ENCODE measurements at places on chromosomes 2 and 18.

- DNase-seq = no peak
These were observed 132.3 kb upstream of the PGAP1 start for GRCh38 chr2:197058777-197059300.

DNA sequence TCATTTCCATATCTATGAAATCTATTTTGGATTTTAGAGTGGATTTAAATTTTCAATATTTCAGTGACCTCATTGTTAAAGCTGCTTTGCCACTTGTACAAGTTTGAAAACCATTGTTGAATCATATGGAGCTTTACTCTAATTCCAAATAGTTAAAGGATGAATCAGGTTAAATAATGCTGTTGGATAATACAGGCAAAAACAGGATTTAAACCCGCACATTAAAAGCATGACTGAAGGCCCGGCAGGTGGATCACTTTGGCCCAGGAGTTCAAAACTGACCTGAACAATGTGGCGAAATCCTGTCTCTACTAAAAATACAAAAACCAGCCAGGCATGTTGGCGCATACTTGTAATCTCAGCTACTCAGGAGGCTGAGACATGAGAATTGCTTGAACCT is 68.3 kb downstream of the RIF1 start:
- DNase-seq = no peak

DNA sequence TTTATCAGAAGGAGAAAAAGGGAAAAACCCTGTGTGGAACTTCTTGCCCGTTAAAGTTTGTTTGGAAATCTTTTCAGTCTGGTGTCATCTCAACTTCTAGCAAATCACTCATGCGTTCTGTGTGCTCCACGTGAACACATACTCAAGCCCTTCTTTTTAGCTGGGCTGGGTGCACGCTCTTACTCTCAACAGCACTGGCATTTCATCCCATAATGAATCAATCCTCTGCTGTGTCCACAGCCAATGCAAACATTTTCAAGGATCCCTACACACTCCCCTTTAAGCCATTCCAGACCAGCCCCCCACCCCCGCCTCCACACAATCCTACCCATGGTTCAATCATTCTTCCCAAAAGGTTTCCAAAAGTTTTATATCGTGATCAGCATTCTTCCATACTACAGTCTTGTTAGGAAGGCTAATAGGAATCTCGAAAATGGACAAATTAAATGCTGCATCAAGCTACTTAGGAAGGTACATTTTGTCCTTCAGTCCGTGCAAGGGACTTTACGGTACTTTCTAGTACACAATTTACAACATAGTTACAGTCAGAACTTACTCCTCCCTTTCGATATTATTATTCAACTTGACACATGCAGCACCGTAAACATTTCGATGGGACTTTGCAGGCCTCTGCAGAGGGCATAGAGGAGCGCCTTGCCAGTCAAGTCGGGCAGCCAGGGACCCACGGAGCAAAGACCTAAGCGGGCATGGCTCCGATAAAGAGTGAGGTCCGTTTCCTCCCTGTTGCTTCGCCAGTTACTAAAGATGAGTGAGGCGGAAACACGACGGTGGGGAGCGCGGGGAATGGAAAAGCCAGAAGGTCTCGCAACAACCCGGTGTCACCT is 1.4 kb downstream of the PTGR3 start:
- no peak for DNase-seq

DNA sequence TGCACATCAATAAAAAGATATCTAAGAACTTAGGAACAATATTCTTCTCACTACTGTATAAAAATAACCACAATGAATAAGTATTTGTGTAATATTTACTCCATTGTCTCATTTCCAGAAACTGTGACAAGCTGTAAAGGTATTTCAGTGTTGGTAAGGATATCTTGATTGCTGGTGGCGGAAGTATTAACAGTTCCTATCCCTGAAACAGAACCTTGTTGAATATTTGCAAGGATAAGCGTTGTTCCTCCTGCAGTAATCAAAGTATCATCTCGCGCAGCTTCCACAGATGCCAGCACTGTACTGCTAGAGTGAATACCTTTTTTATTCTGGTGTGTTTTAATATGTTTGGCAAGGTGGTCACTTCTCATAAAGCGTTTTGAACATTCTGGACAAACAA is 55.3 kb downstream of the SP3 start:
- DNase-seq = no peak

GRCh38 chr2:80887841-80888378 is 583.4 kb upstream of the LRRTM1 start:
- no peak for DNase-seq

- no peak for DNase-seq
These were observed 27.2 kb downstream of the TANC1 start for GRCh38 chr2:158995677-158996049.

DNA sequence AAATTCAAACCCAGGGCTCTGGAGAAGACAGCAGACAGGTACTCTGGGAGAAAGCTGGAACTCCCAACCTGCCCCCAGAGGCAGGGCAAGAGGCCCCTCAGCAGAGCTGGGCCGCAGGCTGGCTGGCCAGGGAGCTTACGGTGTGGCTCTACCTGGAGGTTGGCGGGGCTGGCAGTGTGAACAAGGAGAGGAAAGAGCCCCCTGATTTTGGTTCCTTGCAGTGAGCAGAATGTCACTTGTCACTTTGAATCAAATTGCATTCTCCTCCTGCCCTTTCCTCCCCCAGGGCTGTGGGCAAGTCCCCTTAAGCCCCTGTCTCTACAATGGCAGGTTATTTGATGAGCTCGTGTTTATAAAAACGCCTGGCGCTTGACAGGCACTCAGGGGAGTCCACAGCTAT is 32.6 kb downstream of the MYO7B start:
- DNase-seq = no peak

DNA sequence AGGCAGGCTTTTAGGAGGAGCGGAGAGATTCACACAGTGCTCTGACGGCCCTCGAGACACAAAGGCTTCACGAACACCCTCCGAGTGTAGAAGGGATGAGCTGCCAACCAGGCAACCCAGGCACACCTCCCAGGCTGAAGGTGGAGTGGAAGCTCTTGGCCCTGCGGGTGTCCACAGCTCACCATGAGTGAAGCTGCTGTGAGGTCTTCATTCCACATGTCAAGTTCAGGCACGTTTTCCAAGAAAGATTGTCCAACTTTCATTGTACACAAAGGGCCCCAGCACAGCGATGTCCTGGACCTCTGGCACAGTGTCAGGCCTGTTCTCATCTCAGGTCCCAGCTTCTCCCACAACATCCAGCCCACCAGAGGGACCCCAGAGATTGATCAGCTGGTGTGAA is 13.4 kb downstream of the PARD6G start:
- peak; percentile 4 for DNase-seq

GRCh38 chr2:186559848-186560247 is 30.0 kb upstream of the ITGAV start:
- no peak for DNase-seq

DNA sequence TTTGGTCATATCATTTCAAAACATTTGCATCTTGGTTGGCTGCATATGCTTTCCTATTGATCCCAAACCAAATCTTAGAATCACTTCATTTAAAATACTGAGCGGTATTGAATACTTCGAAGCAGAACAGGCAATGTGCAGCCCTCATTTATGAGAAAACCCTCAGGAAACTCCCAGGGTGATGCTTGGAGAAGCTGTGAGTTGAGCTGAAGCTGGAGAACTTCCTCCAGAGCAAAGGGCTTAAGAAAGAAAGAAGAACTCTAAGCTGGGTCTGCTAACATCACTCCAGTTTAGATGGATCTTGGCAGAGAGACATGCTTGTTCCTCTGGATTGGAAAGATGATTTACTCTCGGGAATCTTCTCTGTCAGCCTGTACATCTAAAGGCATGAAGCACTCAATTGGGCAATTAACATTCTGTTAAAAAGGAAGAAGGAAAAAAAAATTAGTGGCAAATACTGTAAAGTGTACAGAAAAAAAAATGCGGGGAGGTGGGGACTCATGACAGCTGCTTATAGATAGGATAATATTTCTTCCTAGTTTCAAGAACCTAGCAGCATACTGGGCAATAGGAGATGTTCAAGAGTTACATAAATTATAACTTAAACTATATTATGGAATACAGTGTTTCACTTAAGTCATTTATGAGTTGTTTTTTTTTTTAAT is 49.5 kb downstream of the ATIC start:
- DNase-seq = no peak

DNA sequence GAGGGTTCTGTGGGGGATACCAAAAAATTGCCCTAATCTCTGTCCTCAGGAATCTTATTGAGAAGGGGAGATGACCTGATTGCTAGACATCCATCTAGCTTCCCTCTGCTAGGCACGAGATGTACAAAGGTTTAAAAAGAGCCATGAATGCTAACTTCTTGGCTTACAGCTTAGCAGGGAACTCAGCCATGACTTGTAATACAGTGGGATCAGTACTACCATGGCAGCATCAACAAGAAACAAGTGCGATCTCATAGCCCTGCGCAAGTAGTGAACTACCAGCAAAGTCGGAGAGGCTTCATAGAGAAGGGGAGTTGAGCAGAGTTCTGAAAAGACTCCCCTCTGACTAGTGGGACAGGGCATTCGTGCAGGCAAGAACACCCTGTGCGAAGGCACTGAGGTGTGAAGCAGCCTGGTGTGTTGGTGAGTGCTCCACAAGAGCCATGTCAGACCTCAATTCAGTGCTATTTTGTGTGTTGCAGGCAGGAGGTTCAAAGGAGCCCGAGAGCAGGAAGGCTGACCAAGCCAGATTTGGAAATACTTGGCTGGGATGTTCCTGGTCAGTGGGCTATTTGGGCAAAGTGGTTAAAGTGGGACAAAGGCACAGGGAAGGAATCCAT is 130.0 kb downstream of the FMNL2 start:
- no peak for DNase-seq

DNA sequence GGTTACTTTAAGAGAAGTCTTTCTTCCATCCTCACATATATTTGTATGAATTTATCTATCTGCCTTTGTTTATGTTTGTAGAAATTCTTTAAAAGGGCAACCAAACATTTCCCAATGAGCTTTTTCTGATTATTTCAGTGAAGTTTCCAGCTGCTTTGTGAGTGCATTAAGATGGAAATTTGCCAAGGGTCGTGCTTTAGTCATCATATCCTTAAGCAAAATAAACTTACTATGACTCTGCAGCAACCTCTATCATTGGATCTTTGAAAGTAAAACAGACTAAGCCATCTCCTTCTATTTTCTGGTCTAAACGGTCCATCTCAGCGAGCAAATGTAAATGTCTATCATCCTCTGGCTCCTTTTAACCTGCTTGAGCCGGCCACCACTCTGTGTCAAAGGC is 489.3 kb downstream of the SOX11 start:
- no peak for DNase-seq

- no peak for DNase-seq
These were observed 188.4 kb downstream of the CCDC85A start for GRCh38 chr2:56372071-56372656.

DNA sequence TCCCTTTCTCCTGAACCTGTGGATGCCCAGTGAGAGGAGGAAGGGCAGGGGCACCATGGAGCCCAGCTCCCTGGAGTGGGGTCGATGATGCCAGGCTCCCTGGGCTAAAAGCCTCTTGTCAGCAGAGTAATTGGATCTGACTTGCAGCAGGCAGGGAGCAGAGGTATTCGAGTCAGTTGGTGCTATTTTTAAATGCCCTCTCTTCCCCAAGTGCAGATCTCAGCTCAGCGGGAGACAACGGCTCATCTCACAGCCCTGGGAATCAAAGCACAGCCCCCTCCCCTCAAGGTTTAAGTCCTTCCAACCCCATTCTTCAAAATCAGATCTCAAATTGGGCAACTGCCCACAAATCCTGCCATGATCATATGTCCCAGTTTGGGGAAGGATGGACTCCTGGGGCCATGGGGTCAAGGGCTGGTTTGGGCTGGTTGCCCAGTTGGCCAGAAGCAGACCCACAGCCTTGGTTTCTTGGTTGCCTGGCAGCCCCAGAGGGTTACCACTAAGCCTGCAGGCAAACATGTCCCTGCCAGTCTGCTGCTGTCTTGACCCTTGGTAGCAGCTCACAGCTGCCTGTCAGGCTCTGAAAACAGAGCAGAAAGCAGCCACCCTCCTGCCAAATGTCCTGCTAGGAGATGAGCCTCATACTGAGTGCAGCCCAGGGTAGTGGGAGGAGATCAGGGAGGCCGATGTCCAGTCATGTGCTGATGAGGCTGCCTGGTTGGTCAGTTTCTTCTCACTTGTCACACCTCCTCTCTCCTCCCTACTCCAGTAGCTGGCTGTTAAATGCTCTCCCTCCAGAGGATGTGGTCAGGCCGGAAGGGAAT is 244.9 kb downstream of the LOXHD1 start:
- DNase-seq = no peak

DNA sequence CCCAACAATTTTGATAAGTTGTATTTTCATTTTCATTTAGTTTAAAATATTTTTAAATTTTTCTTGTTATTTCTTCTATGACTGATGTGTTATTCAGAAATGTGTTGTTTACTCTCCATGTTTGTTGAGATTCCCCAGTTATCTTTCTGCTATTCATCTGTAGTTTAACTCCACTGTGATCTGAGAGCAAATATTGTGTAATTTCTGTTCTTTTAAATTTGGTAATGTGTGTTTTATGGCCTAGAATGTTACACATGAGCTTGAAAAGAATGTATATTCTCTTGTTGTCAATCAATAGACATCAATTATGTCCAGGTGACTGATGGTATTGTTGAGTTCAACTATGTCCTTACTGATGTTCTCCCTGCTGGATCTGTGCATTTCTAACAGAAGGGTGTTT is 188.2 kb downstream of the CYP26B1 start:
- no peak for DNase-seq

- DNase-seq = no peak
These were observed 124.5 kb upstream of the CDC42EP3 start for GRCh38 chr2:37795938-37796337.

- DNase-seq = no peak
These were observed 1002.8 kb upstream of the NRXN1 start for GRCh38 chr2:52034706-52035105.

GRCh38 chr2:70241340-70241739 is 7.1 kb downstream of the TIA1 start:
- DNase-seq = no peak

GRCh38 chr2:109473616-109474318 is 140.0 kb downstream of the SEPTIN10 start:
- no peak for DNase-seq

DNA sequence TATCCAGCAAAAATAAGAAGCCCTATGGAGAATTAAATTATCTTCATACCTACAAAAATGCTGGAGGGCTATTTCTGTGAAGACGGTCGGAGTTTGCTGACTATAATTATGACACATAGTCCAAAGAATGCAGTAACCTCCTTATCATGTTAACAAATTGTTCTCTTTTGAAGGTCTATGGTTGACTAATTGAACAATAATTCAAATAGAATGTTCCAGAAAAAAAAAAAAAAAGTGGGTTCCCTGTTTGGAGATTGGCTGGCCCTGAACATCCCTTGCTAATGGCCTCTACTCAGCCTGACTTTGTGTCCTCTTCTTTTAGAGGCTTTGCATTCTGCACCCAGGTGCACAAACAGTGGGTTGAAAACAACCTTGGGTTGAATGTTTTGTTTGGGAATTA is 82.8 kb upstream of the CCBE1 start:
- no peak for DNase-seq

DNA sequence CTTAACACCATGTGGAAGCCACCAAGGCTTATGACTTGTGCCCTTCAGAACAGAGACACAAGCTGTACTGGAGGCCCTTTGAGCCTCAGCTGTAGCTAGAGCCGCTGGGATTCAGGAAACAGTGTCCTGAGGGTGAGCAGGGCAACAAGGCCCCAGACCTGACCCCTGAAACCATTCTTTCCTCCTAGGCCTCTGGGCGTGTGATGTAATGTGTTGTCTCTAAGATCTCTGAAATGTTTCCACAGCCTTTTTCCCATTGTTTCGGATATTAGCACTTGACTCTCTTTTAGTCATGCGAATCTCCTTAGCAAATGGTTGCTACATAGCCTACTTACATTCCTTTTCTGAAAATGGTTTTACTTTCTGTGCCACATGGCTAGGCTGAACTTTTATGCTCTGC is 114.9 kb downstream of the CD8B2 start:
- no peak for DNase-seq

All from activated T-cell treated with anti-CD3 and anti-CD28 coated beads, Interleukin-2, amount 50 U/mL, for 48 hours (primary cell).